ENCODE measurements at places on chromosomes 1 and 21.

DNA sequence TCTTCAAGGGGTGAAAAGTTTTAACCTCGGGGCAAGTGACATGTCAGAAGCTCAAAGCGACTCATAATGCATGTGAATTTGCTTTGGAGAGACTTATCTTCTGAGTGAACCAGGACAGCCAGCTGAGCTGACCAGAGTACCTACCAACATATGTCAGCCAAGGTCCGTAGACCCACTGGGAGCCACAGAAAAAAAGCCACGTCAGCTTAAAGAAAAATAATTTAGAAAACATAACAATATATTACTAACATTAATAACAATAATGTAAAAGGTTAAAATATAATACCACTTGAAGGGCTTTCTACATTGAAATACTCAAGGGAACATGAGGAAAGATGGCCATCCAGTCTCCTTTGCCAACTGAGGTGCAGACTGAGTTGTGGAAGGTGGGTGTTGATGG, 6.9 kb downstream of the PEX19 start:
- DNase-seq, result no peak

DNA sequence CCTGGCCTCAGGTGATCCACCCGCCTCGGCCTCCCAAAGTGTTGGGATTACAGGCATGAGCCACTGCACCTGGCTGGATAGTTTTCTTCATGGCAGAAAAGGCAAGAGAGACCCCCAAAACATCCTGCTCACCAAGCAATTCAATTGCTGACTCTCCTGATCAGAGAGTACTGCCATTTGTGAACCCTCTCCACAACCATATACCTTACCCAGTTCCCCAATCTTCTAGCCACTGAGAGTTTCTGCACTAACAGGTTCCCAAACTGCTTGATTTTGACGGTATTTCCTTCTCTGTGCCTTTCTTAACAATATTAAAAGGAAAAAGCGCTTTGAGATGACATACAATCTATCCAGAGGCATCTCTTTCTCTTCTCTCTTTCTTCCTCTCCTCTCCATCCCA, 39.9 kb upstream of the MUTYH start:
- no peak for DNase-seq

DNA sequence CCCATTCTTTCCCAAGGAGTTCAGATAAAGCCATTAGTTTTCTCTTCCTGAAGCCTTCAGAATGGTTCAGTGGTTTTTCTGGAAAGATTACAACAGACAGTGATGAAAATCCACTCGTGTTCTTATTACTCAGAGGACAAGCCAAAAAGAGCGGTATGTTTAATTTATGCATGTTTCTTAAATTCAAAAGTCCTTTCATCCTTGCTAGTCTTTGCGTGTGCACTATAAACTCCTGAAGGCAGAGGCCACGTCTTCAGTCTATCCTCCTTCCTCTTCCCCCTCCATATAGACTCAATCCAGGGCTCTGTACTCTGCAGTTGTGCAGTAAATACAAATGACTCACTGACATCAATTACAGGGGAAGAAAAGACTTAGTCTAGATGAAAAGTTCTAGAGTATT, 409.2 kb upstream of the PLXNA2 start:
- DNase-seq, result no peak

- no peak for DNase-seq
Observed at GRCh38 chr1:116777831-116778830, 23.9 kb downstream of the CD2 start.

GRCh38 chr1:117527566-117528102, 78.2 kb upstream of the TENT5C start:
- no peak for DNase-seq

GRCh38 chr1:22618056-22618455, 18.4 kb upstream of the C1QA start:
- DNase-seq, result no peak

DNA sequence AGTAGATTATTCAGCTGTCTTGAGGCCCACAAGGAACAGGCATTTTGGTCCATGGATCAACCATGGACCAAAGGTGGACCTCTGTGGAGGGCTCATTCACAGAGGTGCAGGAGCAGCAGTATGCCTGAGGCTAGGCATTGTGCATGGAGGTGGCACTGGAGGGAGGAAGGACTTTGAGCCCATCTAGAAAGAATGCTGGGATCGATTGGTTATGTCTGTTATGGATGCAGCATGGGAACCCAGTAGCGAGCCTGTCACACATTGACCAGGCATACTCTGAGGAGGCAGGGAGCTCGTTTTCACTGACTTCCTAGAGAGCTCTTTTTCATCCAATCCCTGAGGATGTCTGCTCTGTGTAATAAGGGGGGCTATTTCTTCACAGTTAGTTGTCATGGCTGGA, 75.5 kb downstream of the KCNN3 start:
- no peak for DNase-seq

- DNase-seq, result no peak
Observed at GRCh38 chr1:112262316-112262715, 133.7 kb upstream of the CTTNBP2NL start.
